GM13977 (cell line): ENCODE measurements at places on chromosomes 16 and 17.

DNA sequence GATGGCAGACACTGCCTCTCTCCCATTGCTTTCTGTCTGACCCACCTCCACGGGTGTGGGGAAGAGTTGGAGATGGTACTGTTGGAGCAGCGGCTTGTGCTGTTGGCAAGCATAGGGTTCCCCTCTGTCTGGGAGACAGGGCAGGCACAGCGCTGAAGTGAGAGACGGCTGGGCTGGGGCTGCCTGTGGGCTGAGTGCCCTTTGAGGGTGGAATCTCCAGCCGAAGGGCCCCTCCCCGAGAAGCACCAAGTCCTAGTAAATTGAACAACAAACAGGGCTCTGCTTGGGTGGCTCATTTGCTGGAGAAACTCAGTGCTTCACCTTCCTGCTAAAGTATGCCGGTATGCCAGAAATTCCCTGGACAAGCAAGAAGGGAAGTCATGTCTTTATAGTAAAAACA is 79.7 kb downstream of the KSR1 start:
- no peak for DNase-seq

GRCh38 chr17:4772235-4772613 is 538 bp downstream of the TM4SF5 start:
- DNase-seq, result no peak

DNA sequence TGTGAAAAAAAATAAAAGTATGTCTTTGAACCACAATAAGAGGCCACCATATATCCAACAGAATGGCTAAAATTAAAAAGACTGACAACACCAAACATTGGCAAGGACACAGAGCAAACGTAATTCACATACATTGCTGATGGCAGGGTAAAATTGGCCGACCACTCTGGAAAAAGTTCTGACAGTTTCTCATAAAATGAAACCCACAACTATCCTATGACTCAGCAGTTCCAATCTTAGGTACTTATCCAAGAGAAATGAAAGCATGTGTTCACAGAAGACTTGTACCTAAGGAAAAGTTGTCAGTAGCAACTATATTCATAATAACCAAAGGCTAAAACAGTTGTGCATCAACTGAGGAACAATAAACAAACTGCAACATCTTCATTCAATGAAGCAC is 357.3 kb upstream of the XYLT1 start:
- DNase-seq, result no peak

- peak; percentile 95 for DNase-seq
Measured at GRCh38 chr17:42536372-42537155, 523 bp downstream of the NAGLU start.

DNA sequence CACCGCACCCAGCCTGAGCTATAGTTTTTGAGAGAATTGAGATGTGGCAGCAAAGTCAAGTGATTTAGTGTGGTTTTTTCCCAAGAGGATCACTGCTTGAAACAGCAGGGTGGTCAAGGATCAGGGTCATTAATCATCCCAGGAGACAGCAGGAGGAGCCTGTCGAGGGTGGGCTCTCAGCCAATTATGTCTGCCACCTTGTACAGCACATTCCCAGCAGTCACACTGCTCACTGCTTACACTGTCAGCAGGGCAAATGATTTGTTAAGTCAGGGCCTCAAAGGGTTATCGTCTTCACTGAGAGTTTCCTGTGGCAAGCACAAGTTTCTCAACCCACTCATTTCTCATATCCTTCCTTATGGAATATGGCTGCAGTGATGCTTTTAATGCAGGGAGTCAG is 13.2 kb downstream of the B3GNT9 start:
- DNase-seq, result no peak

DNA sequence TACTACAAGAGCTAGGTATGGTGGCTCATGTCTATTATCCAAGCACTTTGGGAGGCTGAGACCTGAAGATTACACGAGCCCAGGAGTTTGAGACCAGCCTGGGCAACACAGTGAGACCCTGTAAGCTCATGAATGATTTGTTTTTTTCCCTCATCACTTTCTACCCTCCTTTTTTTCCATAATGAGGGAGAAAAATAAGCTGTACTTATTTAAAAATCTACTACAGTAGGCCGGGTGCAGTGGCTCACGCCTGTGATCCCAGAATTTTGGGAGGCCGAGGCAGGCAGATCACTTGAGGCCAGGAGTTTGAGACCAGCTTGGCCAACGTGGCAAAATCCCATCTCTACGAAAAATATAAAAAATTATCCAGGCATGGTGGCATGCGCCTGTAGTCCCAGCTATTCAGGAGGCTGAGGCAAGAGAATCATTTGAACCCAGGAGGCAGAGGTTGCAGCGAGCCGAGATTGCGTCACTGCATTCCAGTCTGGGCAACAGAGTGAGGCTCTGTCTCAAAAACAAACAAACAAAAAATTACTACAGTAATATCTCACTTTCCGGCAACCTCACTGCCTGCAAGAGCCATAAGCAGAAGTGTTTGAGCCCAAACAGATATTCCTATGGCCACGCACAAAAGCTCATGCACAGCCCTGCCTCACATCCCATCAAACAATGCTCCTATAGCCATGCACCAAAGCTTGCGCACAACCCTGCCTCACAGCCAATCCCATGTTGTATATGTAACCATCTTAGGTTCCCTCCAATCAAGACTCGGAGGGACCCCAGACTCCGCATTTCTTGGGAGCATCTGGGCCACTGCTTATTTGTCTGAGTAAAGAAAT is 37.4 kb downstream of the TK2 start:
- DNase-seq, result no peak

DNA sequence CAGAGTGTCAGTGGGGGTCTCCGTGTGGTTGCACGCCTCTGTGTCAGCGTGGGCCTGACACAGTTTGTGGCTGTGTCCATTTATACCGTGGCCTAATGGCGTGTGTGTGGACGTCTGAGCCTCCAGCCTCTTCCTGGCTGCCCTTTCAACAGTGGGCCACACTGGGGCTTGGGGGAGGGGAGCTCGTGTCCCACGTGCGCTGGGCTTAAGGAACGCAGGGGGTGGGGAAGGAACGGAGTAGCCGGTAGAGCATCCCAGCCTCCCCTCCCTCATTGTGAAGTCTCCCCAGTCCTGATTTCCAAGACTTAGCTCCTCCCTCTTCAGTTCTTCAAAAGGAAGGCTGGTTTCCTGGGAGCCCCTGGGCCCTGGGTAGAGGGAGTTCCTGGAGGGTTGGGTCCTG is 9.5 kb upstream of the HES7 start:
- DNase-seq, result no peak

DNA sequence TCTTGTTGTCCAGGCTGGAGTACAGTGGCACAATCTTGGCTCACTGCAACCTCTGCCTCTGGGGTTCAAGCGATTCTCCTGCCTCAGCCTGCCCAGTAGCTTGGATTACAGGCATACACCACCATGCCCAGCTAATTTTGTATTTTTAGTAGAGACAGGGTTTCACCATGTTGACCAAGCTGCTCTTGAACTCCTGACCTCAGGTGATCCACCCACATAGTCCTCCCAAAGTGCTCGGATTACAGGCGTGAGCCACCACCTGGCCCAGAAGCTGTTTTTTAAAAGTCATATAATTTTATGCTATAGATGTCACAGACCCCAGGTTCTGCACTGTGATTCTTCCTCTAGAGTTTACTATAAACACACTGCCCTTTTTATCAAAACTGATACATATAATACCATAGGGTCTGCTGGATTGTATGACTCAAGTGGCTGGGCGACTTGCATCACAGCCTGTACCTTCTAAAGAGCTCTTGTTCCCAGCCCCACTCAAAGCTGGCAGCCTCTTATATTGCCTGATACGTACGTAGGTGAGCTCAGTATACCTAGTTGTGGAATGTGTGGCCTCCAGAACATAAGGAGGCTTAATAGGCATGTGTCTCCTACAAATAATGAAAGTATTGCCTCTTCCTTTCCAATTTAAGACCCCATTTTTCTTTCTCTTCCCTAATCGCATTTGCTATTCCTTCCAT is 295.8 kb downstream of the ZFHX3 start:
- DNase-seq, result no peak
